ENCODE measurements at places on chromosomes 13 and 19.

DNA sequence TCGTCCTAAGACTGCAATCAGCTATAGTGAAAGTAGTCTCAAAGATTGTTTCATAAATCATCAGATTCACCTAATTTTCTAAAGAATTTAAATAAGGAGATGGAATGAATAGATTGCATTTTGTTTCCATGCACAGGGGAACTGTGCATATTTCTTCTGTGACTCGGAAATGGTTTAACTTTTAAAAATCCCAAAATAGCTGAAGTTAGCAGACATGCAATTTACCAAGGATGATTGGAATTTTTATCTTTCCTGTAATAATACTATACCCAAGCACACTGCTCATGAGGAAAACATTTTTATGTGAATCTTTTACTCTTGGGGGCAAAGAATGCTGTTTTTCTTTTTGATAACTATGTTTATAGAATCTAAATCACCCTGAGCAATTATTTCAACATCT lies 15.0 kb upstream of the LMO7 start:
- no peak for DNase-seq

- no peak for DNase-seq
These were observed 909 bp downstream of the CC2D1A start for GRCh38 chr19:13906910-13907309.

DNA sequence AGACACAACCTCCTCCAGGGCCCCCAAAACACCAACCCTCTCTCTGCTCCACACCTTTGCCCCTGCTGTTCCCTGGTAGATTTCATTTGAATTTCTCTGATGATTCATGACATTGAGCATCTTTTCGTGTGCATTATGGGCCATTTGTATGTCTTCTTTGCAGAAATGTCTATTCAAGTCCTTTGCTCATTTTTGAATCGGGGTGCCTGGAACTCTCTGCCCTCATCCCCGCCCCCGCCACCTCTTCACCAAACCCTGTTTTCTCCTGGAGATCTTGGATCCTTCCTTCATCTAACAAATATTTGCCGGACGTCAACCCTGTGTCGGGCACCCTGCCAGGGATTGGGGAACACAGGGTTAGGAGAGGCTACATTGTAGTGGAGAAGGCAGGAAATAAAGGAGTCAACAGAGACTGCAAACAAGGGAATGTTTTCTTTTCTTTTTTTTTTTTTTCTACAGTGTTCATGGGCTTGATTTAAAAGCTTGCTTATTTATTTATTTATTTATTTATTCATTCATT lies 25.5 kb upstream of the SLC1A5 start:
- DNase-seq: no peak

- peak; percentile 4 for DNase-seq
These were observed 36.3 kb upstream of the FLT1 start for GRCh38 chr13:28531077-28531844.

DNA sequence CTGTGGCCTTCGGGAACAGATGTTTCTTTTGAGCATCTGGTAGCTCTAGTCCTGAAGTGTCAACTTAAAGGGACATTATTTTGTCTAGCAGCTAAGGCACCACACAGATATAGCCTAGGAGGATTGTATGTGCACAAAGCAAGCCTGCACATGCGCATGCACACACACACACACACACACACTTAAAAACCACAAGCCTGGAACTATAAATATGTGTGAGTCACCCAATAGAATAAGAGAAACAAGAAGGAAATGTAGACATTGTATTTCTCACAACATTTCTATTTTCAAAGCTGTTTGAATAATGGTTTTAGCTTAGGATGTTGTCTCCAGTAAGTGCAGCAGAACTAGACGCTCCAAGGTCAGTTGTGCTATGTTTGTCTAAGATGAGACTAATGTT lies 516.5 kb downstream of the SUCLA2 start:
- DNase-seq: no peak

DNA sequence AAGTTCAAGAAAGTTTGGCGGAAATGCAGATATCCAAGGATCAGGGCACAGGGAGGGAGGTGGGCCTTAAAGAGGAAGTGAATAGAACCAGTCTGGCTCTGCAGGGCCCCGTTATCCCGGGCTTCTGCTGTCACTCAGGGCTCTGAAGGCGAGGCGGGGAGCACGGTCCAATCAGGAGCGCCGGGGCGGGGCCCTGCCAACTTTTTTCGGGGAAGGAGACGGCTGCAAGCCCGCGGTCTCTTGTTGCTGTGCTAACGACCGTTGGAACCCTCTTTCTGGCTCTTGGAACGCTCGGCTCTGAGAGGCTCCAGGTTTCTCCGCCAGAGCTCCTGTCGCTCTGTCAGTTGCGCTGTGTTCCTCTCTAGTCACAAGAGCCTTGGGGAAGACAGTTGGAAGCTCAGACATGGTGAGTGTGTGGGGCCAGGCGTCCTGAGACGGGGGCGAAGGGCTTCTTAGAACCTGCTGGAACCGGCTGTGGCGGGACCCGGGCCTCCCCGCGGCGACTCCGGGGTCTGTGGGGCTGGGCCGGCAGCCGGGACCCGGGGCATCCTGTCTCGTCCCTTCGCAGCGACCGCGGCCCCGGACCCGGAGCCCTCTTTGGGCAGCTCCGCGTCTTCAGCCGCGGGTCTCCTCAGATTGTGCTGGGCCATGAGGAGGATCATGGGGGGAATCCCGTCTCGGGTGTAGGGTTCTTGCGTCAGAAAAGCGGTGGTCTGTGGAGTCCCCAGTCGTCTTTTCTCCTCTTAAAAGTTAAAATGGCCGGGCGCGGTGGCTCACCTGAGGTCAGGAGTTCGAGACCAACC lies 27.7 kb downstream of the ZNF844 start:
- DNase-seq: peak; percentile 36

DNA sequence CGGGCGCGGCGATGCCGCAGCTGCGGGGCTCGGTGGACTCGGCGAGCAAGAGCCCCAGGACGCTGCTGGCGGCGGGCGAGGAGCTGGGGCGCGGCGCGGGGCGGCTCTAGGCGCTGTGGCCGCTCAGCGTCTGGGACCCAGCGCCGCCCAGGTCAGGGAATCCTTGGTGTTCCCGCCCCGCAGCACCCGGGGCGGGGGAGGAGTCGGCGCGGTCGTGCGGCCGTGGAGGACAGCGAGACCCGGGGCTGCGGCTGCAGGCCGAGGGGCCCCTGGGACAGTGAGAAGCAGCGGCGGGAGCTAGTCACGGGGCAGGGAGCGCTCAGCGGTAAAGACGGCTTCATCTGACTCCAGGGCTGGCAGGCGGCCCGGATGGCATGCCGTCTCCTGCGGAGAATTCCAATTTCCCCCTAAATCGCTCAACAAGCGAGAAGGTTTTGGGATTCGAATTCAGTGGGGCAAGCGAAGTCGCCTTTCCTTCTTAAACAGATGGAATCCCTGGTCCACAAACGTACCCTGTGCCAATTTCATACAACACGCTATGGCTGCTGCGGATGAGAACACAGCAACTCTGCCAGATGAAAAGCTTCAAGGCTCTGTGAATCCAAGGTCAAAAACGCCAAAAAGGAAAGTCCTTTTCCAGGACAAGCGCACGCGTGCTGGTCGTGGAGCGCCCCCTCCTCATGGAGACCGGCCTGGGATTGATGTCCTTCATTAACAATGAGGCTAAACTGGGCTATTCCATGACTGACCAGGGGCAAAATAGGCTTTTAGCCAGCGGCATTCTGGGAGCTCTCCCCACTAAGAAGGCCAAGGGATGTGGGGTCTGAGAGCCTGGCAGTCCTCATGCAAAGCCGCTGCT lies 4.2 kb upstream of the ZSCAN4 start:
- DNase-seq: peak; percentile 11

GRCh38 chr19:1263188-1263587 lies 5.9 kb upstream of the CIRBP start:
- peak; percentile 71 for DNase-seq

DNA sequence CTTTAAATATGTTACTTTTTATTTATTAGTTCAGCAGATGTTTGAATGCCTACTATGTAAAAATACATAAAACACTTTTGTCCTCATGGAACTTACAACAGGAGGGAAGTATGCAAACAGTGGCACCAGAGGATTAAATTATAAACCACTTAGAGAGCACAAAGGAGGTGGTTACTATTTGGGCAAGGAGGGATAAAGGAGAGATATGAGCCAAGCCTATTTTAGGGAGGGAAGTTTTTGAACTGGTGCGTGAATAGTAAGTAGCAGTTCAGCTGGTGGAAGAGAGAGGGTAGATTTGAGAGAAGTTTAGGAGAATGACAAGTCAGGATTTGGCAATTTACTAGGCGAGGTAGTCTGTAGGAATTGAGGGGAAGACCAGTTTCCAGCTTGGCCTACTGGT lies 8.6 kb downstream of the AKAP11 start:
- DNase-seq: no peak

GRCh38 chr19:7744871-7745650 lies 2.3 kb downstream of the CD209 start:
- no peak for DNase-seq

DNA sequence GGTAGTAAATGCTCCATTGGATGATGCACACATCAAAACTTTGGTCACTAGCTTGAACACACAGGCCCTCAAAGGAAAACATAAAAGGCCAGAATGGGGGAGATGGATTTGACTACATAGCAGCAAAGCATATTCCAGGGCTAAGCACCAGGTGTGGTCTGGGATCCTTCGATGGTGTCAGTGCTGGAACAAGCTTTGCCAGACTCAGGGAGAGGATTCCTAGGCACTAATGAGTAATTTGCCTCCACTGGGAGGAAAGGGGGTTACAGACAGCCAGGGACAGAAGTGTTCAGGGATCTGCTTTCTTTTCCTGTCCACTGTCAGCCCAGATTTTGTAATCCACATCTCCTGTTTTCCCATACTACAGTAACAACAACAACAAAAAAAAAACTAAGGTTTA lies 157.2 kb upstream of the OBI1 start:
- no peak for DNase-seq

DNA sequence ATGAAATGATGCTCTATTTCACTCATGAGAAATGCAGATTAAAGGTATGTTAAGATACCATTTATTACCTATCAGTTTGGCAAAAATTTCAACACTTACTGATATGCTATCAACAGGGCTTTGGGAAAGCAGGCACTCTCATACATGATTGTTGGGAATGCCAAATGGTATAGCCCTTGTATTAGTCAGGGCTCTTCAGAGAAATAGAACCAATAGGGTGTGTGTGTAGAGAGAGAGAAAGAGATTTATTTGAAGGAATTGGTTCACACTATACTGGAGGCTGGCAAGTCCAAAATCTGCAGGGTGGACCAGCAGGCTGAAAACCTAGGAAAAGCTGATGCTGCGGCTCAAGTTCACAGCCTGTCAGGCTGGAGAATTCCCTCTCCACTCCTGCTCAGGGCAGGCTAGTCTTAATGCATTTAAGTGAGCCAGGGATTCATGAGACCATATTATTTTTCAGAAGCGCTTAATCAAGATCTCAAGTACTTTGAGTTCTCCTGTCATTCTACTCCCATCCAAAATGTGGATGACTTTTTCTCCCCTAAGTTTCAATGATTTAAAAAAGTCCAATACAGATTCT lies 72.4 kb downstream of the NHLRC3 start:
- DNase-seq: no peak

GRCh38 chr19:53865918-53866864 lies 1.5 kb upstream of the MYADM start:
- DNase-seq: peak; percentile 61

DNA sequence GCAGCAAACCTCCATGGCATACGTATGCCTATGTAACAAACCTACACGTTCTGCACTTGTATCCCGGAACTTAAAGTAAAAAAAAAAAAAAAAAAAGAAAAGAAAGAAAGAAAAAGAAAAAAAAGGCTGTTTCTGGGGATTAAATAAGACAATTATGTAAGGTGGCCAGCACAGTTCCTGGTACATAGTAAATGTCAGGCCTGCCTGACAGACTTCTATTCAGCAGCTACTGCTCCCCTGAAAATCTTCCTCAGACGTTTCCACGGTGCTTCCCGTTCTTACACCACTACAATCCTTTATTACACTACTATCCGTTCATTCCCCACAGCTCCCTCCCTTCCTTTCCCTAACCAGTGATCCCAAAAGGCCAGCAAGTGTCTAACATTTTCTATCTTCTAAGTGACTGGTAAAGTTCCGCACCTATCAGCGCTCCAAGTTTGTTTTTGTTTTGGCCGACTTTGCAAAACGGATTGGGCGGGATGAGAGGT lies 636 bp upstream of the RB1 start:
- no peak for DNase-seq

GRCh38 chr13:26721251-26722121 lies 39.1 kb downstream of the GPR12 start:
- no peak for DNase-seq

- DNase-seq: no peak
These were observed 55.6 kb downstream of the RCBTB2 start for GRCh38 chr13:48477191-48477855.

DNA sequence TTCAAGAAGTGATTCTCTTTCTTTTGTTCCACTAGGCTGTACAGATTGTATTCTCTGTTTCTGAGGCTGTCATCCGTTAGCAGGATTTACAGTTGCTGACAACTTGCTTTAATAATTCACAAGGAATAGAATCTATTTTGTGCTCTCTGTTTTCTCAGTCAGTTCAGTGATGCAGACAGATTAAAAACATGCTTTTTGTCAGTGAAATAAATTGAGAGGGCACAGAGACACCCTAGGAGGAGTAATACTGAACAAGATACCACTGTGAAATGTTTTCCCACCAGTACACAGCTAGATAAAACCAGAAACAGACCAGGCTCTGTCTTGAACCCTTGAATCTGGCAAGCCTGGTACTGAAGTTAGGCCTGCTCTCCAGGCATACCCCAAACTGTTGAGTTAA lies 58.7 kb downstream of the LACC1 start:
- no peak for DNase-seq

DNA sequence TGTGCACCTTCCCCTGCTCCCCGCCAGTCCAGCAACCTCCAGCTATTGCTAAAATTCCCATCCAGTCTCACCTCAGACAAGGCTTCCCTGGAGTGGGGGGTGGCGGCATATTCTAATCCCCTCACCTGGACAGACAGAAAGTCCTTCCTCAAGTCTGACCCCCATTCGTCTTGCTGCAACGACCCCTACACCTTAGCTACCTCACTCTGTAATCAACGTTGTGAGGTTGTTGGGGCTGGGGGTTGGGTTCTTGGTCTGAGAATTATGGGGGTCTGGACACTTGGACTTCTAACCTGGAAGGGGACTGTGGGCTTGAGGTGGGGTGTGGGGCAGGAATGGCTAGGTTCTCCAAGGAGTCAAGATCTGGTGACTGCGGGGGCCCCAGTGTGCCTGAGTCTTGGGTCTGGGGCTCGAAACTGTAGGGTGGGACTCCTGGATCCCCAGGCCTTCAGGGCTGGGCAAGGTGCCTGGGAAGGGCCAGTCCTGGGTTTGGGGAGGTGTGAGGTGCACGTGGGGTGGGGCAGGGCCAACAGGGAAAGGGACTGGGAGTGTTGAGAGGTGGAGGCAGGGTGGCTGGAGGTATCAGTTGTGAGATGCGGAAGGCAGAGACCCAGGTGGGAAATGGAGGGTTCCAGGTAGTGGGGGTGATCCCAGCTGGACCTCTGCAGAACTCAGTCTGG lies 1.3 kb downstream of the FOXA3 start:
- no peak for DNase-seq

- peak; percentile 23 for DNase-seq
These were observed 2.6 kb upstream of the CARD8 start for GRCh38 chr19:48258350-48258749.

DNA sequence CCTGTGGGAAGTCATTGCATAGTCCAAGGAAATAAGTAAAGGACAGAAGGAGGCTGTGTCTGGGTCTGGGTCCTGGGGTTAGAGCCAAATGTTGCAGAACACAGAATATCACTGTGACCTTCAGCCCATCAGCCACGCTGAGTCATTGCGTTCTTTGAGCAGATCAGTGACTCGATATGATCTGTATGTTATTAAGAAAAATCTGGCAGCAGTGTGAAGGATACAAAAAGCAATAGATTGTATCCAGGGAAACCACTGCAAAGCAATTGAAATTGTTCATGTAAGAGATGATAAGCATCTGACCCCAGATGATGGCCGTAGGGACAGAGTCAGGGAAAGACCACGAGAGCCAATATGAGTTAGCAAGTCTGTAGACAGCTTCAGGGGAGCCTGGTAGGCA lies 1575.1 kb upstream of the SLC10A2 start:
- no peak for DNase-seq

Measured in naive B cell (primary cell).